ENCODE measurements at places on chromosomes 12 and 14. TPM values are rescaled to one million over a fixed set of nuclear protein-coding genes. Genes with fewer than 3 reads are reported as not detected.

- DNase-seq: no peak
- H3K27ac ChIP-seq: peak overlapping the region; percentile 91
- no peak overlapping the region for H3K4me3 ChIP-seq
- peaks cover 6% of the 10 kb centered on the region for H3K4me1 ChIP-seq
Observed at GRCh38 chr12:50188241-50188781, 21.1 kb upstream of the CERS5 start.

DNA sequence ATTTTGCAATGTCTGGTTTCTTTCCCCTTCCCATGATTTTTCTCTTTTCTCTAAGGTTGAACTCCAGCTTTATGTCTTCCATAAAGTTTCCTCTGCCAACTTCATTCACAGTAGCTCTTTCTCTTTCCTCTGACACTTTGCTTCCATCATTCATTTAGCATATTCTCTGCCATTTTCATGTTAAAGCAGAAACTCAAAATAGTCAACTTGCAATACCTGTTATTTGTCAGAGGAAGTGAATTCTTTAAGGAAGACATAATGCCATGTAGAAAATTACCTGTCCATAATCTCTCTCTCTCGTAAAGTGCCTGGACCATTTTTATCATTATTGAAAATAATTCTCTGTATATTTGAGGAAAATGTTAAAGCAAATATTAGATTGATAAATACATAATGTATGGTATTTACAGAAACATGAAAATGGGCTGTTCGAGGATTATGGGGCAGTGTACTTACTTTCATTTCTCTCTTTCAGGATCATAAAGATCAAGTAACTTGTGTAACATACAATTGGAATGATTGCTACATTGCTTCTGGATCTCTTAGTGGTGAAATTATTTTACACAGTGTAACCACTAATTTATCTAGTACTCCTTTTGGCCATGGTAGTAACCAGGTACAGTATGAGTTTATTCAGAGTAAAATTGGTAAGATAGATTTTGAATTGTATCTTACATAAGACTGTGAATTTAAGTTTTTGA, 12.6 kb downstream of the NEDD1 start:
- no peak overlapping the region for H3K27ac ChIP-seq
- H3K4me1 ChIP-seq: no peaks in the 10 kb centered on the region
- peaks cover 6% of the 10 kb centered on the region for H3K36me3 ChIP-seq
- H3K27me3 ChIP-seq: no peaks in the 10 kb centered on the region
- no peak for DNase-seq

DNA sequence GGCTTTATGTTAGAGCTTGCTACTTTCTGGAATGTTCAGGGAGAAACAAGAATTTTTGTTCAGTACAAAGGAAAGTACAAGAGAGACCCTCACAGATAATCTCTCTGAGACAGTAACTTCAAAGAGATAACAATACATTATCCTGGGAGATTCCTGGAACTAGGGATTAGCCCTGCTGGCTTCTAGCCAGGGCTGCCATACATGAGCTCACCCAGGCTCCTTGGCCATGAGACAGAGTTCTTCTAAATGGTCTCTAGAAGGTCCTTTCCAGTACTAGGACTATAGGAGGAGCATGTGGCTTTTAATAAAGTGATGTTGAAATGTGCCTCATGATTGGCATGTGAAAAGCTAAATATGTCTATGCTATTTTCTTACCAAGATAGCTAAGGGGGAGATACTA, 342.5 kb downstream of the EMP1 start:
- DNase-seq: no peak
- no peaks in the 10 kb centered on the region for H3K4me1 ChIP-seq
- no peak overlapping the region for H3K27ac ChIP-seq
- no peaks in the 10 kb centered on the region for H3K36me3 ChIP-seq
- H3K27me3 ChIP-seq: no peaks in the 10 kb centered on the region
- no peak overlapping the region for H3K4me3 ChIP-seq

DNA sequence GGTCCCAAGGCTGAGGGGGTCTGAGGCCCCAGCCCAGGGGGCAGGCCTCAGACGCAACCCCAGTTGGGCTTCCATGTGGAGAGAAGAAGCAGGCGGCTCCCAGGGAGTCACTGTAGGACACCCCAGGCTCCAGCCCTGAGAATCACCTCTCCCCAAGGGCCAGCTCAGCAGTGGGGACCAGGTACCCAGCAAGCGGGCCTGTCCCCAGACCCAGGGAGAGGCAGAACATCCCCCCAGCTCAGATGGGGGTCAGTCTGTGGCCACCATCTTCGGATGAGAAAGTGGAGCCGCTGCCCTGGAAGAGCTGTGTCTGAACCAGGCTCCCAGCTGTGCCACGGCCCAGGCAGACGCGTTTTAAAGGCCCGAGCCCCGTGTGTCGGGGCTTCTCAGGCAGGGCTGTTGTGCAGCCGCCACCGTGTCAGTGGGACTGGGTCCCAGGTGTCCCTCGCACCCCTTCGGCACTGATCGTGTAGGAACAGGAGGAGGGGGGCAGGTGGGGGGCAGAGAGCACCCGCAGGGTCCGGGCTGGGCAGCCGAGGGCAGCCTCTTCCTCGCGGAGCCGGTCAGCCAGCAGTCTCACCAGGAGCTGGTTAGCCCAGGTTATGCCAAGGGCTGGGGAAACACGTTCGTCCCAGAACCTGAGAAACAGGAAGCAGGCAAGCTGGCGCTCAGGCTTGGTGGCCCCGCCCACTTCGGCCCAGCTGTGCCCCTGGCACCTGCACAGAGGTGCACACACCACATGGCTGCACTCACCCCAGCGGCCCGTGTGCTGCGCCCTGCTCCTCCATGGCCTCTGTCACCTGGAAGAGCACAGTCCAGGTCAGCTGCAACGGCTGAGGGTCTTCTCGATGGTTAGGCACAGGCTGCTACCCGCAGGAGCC, 16.6 kb downstream of the XRCC3 start:
- no peaks in the 10 kb centered on the region for H3K27me3 ChIP-seq
- no peaks in the 10 kb centered on the region for H3K36me3 ChIP-seq
- no peak overlapping the region for H3K4me3 ChIP-seq
- peak overlapping the region; percentile 60 for H3K27ac ChIP-seq

Gene DIO2
- total RNA-seq: 2.2 TPM

DNA sequence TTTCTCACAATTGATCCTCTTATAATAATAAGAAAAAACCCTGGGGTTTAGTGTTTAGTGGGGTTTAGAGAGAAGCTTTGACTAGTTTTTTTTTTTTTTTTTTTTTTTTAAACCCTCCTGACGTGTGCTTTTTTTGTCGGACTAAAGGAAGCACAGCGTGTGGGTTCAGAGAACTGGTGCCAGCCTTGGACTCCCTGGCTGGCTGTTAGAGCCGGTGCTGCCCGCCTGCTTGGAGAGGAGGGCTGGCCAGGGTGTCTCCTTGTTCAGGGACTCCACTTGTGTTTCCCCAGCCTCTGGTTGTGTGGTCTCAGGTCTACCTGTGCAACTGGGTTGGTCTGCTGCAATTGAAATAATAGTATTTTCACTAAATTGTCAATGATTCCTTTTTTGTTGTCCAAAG, 54.1 kb upstream of the ASPG start:
- H3K4me1 ChIP-seq: no peaks in the 10 kb centered on the region
- H3K27ac ChIP-seq: no peak overlapping the region
- H3K36me3 ChIP-seq: no peaks in the 10 kb centered on the region
- H3K4me3 ChIP-seq: no peak overlapping the region

GRCh38 chr12:53025250-53025649, 19.0 kb downstream of the EIF4B start:
- no peak overlapping the region for H3K4me3 ChIP-seq
- no peak for DNase-seq
- no peaks in the 10 kb centered on the region for H3K4me1 ChIP-seq
- peaks cover 16% of the 10 kb centered on the region for H3K36me3 ChIP-seq

GRCh38 chr14:95240859-95241813, 78.6 kb downstream of the CLMN start:
- DNase-seq: peak; percentile 79
- H3K27me3 ChIP-seq: no peaks in the 10 kb centered on the region
- H3K36me3 ChIP-seq: no peaks in the 10 kb centered on the region
- peak overlapping the region; percentile 74 for H3K27ac ChIP-seq
- no peak overlapping the region for H3K4me3 ChIP-seq

Gene CPNE6
- not detected for total RNA-seq

Gene BLTP3B
- 42.4 TPM for total RNA-seq

Gene ARHGEF25
- total RNA-seq: 19.2 TPM

Measured in breast epithelium (tissue), 4 donors.